ENCODE measurements at places on chromosomes 12 and 14.
A peak's percentile ranks its signal among the peaks of the same experiment; 100 is the strongest.

DNA sequence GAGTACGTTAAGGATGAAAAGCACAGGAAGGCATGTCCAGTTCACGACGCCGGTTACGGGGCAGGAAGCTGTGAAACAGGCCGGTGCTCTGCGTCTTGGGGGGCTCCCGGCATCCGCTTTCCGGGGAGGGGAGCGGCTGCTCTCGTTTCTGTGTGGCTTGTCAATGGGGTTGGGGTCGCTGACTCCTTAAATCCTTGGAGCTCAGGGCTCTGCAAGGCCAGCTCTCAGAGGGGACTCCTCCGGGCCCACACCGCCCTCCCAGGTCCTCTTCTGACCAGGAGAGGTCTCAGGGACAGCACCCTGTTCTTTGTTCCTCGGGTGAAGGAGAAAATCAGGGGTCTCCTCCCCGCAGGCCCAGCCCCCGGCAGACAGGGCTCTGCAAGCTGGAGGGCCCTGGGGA, 78.1 kb downstream of the GALNT9 start:
- no peak for DNase-seq

DNA sequence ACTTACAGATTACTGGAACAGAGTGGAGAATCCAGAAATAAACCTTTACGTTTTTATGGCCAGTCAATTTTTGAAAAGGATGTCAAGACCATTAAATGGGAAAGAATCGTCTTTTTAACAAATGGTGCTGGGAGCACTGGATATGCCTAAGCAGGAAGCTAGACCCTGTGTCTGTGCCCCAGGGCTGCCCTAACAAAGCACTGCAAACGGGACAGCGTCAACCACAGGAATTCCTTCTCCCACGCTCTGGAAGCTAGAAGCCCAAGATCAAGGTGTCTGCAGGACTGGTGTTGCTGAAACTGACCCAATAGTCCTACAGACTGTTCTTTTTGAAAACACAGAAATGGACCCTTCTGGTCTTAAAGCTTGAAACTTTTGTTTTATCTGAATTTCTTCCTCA, 9.3 kb upstream of the TMEM121 start:
- no peak for DNase-seq

DNA sequence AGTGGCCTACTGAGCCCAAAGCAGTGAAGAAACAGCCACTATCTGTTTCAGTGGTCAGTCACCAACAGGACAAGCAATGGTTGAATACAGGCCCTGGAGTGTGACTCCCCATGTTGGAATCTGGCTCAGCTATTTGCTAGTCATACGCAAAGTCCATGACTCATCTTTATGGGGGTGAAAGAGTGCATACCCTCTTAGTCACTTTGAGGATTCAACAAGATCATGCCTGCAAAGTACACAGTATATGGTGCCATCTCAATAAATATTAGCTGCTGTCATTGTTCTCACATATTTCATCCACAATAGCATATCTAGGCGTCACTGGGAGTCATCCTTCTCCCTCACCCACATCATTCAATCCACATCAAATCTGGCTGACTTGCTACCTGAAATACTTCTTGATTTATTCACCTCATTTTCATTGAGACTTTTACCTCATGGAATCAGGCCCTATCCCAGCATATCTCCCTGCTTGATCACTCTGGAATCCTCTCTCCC, 26.4 kb upstream of the STAB2 start:
- DNase-seq: peak; percentile 18

DNA sequence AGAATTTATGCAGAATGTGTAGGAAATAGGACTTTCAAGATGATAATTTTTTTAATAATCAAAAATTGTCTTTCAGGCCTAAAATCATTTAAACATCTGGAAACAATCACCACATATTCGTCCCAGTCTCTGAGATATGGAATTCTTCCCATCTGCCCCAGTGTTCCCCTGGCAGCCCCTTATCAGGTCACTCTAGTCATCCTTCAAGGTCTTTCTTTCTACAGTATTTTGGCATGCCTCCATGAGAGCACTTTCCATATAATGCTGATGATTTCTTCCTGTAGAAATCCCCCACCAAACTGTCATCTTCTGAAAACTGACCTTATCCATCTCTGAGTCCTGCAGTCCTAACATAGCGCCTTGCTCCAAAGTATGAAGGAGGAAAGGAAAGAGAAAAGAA, 422.1 kb downstream of the RPS29 start:
- DNase-seq: no peak

GRCh38 chr14:61719344-61720293, 24.3 kb downstream of the HIF1A start:
- peak; percentile 55 for DNase-seq

DNA sequence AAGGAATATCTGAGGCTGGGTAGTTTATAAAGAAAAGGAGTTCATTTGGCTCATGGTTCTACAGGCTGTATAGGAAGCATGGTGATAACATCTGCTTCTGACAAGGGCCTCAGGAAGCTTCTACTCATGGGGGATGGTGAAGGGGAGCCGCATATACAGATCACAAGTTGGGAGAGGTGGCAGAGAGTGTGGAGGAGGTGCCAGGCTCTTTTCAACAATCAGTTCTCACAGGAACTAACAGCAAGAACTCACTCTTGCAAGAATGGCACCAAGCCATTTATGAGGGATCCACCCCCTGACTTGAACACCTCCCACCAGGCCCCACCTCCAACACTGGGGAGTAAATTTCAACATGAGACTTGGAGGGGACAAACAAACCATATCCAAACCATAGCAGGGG, 3.5 kb upstream of the TSPAN11 start:
- no peak for DNase-seq

DNA sequence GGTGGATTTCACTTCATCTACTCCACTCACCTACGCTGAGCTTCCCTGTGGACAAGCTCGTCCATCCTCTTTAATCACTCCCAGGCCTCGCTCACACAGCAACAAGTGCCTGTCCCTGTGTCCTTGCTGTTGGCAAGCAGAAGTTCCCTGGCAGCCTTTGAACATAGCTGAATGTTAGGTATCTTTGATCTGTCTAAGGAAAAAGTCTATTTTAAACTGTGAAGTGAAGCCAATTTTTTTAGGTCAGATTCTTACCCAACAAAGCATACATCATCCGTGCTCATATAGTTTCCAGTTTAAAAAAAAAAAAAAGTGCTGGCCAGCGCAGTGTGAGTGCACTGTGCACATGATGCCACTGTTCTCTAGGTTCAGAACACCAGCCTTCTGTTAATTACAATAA, 36.3 kb downstream of the PPP2R5C start:
- DNase-seq: no peak

DNA sequence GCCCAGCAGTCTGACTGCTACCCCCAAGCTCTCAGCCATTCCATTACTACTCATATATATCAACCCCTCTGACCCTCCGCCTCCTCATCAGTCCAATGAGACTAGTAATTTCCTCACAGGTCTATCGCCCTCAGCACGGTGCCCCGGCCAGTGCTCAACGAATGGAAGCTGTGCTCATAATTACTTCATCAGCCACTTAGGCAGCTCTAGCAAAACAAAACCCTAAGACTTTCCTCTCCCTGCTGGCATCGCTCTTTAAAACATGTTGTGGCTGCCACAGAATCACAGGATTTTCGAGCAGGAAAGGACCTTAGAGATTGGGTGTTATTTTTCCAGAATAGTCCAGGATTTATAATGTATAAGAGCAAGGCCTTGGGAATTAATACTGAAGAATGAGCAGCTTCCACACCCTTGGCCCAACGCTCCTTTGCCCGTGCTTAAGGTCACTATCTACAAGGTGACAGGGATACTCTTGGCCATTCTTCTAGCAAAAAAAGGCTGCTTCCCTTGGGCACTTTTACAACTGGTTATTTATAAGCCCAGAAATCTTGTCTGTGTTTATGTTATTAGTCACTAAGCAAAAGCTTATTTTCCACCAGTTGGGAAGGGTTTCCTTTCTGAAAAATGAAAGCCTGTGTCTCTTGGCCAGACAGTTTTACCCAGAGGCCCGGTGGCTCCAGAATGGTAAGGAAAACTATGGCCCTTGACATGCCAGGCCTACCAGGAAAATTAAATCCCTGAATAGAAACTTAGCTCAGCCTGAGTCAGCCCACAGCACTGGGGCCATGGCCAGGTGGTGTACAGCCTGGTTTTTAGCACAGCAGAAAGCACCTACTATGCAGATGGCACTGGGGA, 47.9 kb downstream of the NUAK1 start:
- peak; percentile 96 for DNase-seq

Measured in endothelial cell of umbilical vein (primary cell).